ENCODE measurements at places on chromosomes 4 and X. TPM values are rescaled to one million over a fixed set of nuclear protein-coding genes. Genes with fewer than 3 reads are reported as not detected.

GRCh38 chrX:75603833-75604232, 81.0 kb upstream of the ZDHHC15 start:
- ATAC-seq = no peak

DNA sequence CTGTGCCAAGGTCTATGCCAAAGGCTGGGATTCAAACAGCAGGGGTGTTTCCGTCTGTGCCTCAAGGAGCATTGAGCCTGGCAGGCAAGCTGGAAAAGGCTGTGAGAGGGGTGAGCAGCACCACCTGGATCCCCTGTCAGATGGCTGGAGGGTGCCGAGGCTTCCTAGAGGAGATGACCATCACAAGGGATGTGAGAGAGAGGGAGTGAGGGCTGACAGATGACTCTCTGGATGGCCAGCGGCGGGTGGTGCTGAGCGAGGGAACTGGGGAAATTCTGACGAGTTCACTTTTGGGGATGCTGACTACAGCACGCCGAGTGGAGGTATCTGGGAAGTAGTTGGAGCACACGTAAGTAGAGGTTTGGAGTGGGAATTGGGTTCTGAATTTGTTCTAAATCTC, 22.6 kb upstream of the CYP4V2 start:
- no peak for ATAC-seq

GRCh38 chr4:148112231-148112982, 329.8 kb downstream of the NR3C2 start:
- ATAC-seq = peak; percentile 76

The CSAG1 gene
- not detected for total RNA-seq

The ADGRL3 gene
- total RNA-seq = not detected

- peak; percentile 82 for ATAC-seq
Measured at GRCh38 chr4:1043651-1044468, 32.4 kb downstream of the FGFRL1 start.

DNA sequence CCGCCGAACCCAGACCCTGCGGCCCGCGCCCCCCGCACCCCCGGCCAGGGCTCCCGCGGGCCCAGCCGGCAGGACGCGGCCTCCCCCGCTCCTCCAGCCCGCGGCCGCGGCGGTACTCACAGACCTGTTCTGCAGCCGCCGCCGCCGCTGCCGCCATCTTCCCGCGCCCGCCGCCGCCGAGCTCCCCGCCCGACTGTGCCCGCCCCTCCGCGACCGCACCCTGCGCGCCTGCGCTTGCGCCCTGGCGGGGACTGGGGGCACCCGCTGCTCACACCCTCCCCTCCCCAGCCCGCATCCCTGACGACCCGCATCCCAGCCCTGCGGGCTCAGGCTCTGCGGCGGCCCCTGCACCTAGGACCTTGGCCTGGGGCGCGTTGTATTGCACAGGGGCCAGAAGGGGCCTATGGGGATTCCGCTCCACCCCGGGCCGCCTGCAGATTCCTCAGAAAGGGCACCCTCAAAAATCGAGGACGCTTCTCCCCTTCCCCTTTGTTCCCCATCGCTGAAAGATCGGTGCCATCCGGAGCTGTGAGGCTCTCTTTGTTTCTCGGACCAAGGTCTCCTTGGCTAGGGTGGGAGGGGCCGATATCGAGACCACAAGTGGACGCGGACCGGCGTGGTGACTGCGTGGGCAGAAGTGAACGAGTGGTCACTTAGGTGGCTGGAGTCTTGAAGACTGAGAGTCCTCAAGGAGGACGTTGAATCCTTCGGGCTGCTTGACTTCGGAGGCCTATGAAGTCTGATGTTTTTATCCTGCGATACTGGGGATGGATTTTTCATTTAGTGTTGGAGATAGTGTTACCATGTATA, at the start of gene SGCB:
SGCB (minus strand) TSS at position 197 of the 810 bp plus-strand sequence; CDS start at position 157, 40 bp downstream.
- ATAC-seq = peak; percentile 95
